ENCODE measurements at places on chromosomes 5 and 9.

DNA sequence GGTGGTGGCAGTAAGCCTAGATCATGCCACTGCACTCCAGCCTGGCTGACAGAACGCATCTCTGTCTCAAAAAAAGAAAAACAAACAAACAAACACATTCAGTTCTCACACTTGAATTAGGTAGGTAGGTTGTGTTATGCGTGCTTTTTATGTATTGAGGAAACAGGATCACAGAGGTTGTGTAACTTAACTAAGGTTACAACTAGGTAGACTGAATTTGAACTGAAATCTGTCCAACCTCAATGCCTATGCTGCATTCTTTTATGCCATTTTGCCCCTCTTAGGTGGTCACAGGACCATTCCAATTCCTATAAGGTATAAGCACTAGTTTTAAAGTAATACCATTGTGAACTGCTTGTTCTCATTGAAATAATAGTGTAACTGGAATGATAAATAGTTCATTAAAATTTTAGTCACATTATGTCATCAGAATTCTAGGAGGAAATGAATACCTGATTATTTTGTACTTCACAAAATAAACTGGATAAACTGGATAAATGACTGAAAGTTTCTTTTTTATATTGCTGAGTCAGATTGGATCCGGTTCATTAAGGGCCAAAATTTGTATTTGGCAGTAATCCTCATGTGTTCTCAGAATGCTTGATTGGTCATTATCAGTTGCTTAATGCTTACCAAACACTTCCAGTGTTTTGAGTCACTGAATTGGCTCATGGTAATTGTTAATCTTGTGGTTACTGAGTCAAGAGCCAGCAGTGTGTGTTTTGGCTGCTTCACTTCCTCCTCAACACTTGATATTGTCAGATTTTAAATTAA lies 7.1 kb downstream of the UBAP1 start:
- no peak for DNase-seq

- no peak for DNase-seq
These were observed 437.8 kb downstream of the PLK2 start for GRCh38 chr5:58022055-58022454.

DNA sequence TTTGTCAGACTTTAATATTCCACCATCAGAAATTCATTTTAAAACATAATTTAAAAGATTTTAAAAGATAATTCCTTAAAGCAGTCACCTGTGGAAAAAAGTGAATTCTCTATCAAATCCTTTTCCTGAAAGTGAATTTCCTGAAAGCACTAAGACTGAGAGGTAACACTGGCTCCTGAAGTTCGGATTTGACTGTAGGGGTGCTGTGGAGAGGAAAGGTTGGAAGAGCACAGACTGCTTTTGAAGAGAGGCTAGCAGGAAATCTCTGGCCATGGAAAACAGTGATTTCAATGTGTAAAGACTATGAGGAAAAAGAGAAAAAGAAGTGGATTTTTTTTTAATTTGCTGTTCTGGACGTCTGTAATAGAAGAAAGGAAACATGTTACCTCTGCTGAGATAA lies 35.7 kb upstream of the TMEM161B start:
- no peak for DNase-seq

GRCh38 chr5:135034963-135035677 lies 1.1 kb upstream of the PITX1 start:
- no peak for DNase-seq

DNA sequence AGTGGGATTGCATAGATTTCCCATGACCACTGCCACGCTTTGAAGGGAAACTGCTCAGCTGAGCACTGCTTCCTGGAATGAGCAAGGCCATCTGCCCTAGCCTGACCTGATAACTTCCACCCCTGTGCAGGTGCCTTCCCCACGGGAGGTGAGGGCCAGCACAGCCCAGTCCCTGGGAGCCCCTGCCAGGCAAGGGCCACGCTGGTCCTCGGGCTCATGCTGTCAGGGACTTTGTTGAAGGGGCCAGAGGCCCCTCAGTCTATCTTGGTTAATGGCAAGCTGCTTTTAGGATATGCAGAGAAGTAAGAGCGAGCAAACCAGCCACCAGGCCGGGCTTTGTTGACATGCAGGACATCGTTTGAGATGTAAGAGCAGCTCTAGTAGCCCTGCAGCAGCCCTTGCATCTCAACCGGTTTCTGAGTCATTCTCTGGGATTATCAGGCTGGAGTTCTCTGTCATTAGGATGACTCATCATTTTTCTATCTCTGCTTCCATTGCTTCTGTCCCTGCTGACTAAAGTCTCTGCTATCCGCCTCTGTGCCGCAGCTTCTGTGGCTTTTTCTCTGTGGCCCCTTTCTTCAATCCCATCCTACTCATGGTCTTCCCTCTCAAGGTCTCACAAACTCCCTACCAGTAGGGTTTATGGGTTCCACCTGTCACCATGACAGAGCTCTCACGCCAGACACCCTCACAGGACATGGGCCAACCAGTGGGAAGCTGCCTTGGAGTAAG lies 30.6 kb upstream of the IQGAP2 start:
- DNase-seq, result no peak

DNA sequence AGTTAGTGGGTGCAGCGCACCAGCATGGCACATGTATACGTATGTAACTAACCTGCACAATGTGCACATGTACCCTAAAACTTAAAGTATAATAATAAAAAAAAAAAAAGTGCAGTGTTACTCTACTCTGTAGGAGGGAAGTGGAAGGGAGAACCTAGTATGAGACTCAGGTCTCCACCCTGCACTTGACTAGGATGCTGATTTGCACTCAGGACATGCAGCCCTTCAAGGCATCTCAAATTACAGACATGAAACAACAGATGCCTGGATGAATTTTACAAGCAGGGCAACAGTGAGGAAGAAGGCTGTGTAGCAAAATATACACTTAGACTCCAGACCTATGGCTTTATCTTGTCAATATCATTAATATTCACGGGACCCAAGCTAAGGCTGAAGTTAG lies 16.5 kb downstream of the TRIM32 start:
- no peak for DNase-seq

DNA sequence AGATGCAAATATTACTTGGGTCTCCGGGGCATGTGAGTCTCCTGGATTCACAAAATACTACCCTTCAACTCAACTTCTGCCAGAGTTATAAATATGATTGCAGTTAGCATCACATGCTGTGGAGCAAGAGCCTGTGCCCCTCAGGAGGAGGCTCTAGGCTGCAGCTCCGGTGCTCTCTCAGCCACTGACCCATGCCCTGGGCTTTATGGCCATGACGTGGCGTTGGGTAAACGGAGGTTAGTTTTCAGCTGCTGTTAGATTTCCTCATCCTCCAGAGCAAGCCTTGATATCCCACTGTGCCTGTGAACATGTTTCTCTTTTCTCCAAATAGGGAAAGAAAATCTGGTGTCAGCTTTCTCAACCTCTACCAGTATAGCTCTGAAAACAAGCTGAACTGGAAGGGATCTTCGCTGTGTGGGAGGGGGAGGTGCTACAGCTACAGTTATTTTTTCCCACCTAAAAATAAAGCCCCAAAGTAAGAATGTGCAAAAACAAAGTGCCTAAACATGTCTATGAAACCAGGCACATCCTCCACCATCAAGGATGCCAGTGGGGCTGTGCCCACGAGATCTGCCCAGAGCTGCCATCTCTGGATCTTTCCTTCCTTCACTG lies 124.4 kb upstream of the GPR151 start:
- no peak for DNase-seq

GRCh38 chr5:142669477-142669876 lies 16.4 kb downstream of the FGF1 start:
- DNase-seq, result no peak

DNA sequence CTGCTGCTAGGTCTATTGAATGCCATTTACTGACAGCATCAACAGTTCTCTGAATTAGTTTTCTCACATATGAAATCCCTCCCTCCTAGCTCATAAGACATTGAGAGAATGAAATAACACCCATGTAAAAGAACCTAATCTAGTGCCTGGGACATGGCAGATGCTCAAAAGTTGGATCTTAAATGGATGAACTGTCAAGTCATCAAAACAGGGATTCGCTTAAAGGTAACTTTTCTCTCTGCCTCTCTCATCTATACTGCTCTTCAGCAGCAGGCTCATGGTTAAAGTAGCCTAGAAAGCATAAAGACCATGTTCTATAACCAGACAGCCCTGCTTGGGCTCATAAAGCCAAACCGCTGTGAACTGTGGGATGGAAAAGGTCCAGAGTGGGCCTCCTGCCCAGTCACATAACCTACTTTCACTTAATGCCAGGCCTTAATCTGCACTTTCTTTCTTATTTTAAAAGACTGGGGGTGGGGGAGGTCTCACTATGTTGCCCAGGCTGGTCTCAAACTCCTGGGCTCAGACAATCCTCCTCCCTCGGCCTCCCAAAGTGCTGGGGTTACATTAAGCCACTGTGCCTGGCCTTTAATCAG lies 3.7 kb downstream of the TMEM245 start:
- DNase-seq, result no peak

- no peak for DNase-seq
These were observed 590 bp downstream of the PCDHA6 start for GRCh38 chr5:140828362-140828737.

GRCh38 chr9:95740217-95741004 lies 135.1 kb upstream of the ERCC6L2 start:
- no peak for DNase-seq

DNA sequence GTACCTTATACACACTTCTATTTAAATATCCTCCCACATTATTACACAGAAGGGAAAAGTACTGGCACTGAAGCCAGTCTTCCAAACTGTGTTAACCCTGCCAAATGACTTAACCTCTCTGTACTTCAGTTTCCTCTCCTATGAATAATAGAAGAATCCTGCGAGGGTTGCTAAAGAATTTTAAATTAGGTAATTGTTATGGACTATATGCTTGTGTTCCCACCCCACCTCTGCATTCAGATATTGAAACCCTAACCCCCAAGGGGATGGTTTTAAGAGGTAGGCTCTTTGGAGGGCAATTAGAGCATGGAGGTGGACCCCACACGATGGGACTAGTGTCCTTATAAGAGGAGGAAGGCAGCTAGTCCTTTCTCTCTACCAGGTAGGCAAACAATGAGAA lies 72.7 kb downstream of the TTLL11 start:
- DNase-seq, result no peak
